ENCODE measurements at places on chromosomes 12 and 14.
A peak's percentile ranks its signal among the peaks of the same experiment; 100 is the strongest.

- DNase-seq: no peak
These were observed 1.6 kb downstream of the INSM2 start for GRCh38 chr14:35535483-35536112.

GRCh38 chr12:95231190-95231589, 13.6 kb downstream of the VEZT start:
- no peak for DNase-seq

GRCh38 chr14:89425931-89426330, 8.9 kb upstream of the FOXN3 start:
- DNase-seq: peak; percentile 68

GRCh38 chr14:93895023-93895604, 32.0 kb upstream of the FAM181A start:
- DNase-seq: no peak

DNA sequence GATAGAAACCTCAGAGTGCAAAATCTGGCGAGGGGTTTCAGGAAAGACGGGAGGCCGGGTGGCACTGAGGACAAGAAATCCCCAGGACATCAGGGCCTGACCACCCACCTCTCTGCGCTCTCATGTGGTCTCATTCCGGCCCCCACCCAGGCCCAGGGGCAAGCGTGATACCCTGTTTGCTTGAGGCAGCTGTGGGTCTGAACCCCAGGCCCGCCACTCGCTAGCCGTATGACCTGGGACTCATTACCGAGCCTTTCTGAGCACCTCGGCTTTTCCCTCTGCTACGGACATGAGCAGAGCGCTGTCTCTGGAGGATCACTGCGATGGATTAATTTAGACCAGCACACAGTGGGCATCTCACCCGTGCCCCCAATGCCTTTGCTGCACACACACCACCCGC, 25.5 kb upstream of the BCDIN3D start:
- no peak for DNase-seq

- DNase-seq: peak; percentile 57
These were observed 26.3 kb upstream of the BCDIN3D start for GRCh38 chr12:49868952-49869815.

- DNase-seq: peak; percentile 16
These were observed 1.2 kb upstream of the ALG10 start for GRCh38 chr12:34021071-34021470.

- no peak for DNase-seq
These were observed 44.5 kb downstream of the CORO1C start for GRCh38 chr12:108686780-108687179.

GRCh38 chr14:100609331-100609870, 22.2 kb upstream of the BEGAIN start:
- no peak for DNase-seq

DNA sequence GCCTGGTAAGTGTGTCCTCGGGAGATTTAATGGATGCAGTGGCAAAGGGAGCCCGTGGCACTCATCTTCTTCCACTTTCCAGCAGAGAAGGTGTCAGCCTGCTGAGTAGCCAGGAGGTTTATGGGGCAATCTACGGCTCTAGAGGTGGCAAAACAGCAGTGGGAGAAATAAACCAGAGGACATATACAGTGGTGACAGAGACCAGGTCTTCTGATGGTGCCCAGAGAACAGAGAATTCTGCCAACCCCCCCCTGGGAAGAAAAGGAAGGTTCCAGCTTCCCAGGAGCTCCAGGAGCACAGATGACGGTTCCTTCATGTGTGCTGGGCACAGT, 43.0 kb downstream of the SMIM41 start:
- DNase-seq: no peak

DNA sequence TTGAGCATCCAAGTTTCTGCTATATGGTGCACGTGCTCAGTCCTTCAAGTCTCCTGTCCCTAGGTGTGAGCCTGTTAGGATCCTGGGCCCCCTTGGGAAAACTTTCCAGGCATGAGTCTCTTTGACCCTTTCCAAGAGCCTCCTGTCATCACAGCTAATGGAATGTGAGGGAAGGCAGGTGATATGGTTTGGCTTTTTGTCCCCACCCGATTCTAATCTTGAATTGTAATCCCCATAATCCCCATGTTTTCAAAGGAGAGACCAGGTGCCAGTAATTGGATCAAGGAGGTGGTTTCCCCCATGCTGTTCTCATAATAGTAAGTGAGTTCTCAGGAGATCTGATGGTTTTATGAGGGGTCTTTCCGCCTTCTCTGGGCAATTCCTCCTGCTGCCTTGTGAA, 265.5 kb downstream of the ATP23 start:
- DNase-seq: no peak

- DNase-seq: no peak
These were observed 27.8 kb downstream of the CHGA start for GRCh38 chr14:92950773-92951172.

DNA sequence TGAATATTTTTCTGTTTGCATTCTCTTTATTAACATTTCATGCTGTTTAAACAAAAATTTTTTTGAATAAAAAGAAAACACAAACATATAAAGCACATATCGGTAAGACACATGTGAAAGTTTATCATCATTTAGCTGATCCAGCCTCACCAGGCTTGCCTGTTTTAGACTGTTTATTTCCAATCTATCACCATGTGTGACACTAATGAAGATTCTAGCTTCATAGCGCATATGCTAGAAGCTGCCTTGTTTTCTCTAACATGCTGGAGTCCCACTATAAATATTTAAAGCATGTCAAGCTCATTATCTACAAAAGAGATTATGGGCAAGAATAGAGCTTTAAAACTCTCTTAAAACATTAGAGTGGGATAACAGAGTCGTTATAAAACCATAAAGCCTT, 25.4 kb upstream of the ADAMTS20 start:
- DNase-seq: no peak

GRCh38 chr14:50717811-50718210, 49.7 kb upstream of the SAV1 start:
- DNase-seq: no peak

DNA sequence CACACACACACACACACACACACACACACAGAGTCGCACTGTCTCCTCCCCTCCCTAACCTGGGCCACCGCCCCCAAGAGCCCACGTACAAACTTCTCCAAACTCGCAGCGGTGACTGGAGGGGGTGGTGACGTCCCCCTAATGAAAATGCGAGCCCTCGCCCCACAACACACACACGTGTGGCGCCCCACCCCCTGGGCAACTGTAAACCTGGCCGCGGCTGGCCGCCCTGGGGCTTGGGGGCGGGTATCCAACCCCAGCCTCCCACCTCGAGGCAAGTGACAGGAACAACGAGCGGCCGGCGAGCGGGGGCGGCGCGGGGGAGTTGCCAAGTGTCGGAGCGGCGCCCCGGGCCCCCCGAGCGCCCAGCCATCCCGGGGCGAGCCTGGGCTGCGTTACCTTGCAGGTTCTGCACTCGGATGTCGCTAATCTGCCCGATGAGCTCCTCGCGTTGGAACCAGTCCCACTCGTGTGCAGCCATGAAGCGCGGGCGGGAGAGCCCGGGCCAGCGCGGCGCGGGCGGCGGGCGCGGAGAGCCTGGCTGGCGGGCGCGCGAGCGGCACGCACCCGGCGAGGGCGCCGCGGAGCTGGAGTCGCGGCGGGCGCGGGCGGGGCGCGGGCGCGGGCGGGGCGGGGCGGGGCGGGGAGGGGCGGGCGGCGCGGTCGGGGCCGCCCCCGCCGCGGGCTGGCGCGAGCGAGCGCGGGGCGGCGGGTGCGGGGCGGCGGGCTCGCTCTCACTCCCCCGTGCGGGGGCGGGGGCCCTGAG, at the start of gene CLMN:
TSS of gene CLMN (minus strand) at position 597 of the 766 bp plus-strand sequence. CDS start at position 481, 116 bp downstream.
- DNase-seq: peak; percentile 69

GRCh38 chr12:1593174-1594005, 991 bp downstream of the FBXL14 start:
- no peak for DNase-seq

DNA sequence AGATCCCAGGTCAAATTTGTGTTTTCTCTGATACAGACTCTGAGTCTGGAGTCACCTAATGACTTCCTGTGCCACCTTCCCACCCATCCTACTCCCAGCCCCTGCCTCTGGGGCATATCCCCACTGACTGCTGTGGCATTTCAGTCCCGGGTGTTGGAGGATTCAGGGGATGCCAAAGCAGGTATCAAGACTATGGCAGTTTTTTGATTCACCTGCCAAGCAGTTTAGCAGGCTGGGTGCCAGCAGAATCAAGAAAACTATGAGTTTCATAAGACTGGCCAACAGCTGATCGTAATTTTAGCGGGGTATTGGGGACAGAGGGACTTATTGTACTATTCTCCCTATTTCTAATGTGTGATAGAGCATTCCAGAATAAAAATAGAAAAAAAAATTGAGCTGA, 4.6 kb downstream of the PLEKHH1 start:
- no peak for DNase-seq

- DNase-seq: no peak
These were observed 66.5 kb upstream of the DIO3 start for GRCh38 chr14:101494826-101495225.

GRCh38 chr12:121095544-121096198, 37.0 kb upstream of the P2RX7 start:
- peak; percentile 83 for DNase-seq

GRCh38 chr12:38930990-38931389, 25.6 kb upstream of the CPNE8 start:
- DNase-seq: no peak

DNA sequence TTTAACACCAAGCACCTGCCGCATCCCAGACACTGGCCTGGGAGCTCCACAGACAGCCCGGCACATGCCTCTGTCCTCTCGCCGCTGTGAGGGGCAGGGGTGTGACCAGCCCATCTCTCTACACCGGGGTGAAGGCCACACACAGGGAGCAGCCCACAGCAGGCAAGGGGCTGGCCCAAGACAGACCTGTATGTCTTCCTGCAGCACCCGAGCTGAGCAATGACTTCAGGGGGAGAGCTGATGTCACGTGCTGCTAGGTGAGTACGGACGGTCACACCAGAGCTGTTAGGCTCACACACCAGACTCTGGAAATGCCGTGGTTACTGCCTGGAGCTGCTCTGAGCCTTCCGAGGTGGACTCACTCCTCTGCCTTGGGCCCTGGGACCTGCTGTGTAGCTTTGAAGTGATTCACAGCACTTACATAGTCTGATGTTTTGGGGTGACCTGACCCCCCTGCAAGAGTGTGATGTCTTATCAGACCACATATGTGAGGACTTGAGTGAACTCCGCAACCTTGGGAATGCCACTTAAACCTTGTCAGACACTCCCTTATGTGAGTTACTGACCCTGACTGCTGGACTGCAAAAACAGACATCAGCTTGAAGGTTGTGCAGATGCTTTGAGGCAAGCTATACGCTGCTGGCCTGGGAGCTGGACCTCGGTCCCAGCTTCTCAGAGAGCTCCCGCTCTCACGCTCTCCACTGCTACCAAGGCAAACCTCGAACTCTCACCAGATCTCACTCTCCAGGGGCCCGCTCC, 1.8 kb downstream of the XRCC3 start:
- DNase-seq: no peak

GRCh38 chr14:77872983-77873382, 73.1 kb downstream of the ADCK1 start:
- DNase-seq: no peak

- no peak for DNase-seq
These were observed 20.7 kb downstream of the ZDHHC17 start for GRCh38 chr12:76784600-76785051.

DNA sequence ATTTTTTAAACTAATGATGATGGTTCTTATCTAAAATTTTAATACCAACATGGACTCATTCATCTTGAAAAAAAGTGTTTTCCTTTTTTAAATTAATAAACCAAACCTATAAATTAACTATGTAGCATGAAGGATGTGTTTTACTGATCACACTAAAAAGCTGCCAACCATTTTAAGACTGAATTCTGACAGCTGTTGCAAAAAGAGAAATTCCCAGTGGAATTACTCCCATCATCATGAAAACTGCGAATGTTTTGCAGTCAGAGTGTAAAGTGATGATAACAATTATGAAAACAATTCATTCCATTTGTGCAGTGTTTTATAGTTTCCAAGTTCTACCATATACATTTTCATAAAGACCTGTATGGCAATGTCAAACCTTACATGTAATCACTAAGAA, 232.8 kb downstream of the SLC2A13 start:
- no peak for DNase-seq

DNA sequence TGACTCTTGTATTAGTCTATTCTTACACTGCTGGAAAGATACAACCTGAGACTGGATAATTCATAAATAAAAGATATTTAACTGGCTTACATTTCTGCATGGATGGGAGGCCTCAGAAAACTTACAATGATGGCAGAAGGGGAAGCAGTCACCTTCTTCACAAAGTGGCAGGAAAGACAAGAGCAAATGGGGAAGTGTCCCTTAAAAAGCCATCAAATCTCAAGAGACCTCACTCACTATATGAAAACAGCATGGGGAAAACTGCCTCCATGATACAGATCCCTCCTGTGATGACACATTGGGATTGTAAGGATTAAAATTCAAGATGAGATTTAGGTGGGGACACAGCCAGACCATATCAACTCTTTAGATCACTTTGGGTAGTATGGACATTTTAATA, 83.7 kb downstream of the TMTC3 start:
- no peak for DNase-seq

DNA sequence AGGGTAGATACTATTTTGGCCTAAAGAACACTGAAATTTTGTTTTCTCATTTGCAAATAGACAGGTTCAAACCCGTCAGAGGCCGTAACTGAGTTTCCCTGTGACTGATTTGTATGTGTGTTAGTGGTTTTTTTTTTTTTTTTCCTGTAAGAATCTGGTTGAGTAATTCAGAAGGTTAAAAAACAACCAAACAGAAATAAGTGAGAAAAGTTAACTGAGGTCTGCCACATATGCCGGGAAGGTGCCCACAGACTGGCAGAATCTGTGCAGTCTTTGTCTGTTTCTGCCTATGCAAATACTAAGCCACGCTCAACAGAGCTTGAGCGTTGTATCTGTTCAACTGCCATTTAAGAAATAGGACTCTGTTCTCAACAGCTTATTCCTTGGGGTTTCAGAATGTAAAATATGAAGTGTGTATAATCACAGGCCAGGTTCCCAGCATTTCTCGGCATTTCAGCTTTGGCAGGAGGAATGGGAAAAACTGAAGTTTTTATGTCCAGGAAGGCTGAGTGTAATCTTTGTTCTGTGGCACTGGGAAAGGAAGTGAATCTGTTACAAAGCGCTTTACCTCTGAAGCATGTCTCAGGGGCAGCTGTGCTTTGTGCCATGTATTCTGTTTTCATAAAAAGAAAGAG, 181.9 kb downstream of the PRKCH start:
- DNase-seq: no peak

DNA sequence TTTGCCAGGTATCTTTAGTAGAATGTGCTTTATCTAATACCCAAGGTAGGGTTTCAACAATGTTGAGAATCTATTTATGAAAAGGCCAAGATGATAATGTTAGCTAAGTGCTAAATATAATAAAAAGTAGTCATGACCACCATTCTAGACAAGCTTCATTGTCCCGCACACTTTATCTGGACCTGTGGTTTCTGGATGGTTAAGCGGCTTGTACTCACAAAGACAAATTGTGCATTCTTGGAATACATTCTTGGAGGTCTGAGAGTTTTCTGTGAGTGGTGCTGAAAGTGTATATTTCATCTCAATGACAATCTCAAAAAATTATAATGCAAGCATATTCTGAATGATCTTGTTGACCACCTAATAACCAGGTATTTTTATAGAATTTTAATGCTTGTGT, 646.9 kb downstream of the DIO2 start:
- no peak for DNase-seq

- no peak for DNase-seq
These were observed 80.3 kb downstream of the WDR20 start for GRCh38 chr14:102220031-102220430.

GRCh38 chr14:75183225-75183624, 6.8 kb upstream of the TMED10 start:
- no peak for DNase-seq
